ENCODE measurements at places on chromosomes 13 and 19.
A peak's percentile ranks its signal among the peaks of the same experiment; 100 is the strongest.

GRCh38 chr19:27993619-27994570 lies 1219.1 kb downstream of the UQCRFS1 start:
- no peak overlapping the region for H3K27ac ChIP-seq
- H3K27me3 ChIP-seq, result no peaks in the 10 kb centered on the region
- H3K4me3 ChIP-seq, result no peak overlapping the region
- no peaks in the 10 kb centered on the region for H3K4me1 ChIP-seq
- DNase-seq, result no peak
- H3K36me3 ChIP-seq, result no peaks in the 10 kb centered on the region

GRCh38 chr19:7063339-7063738 lies 4.9 kb upstream of the MBD3L3 start:
- no peak for DNase-seq
- no peaks in the 10 kb centered on the region for H3K4me1 ChIP-seq
- H3K4me3 ChIP-seq, result no peak overlapping the region
- no peak overlapping the region for H3K27ac ChIP-seq

GRCh38 chr13:110030394-110030928 lies 244.1 kb upstream of the IRS2 start:
- DNase-seq, result no peak
- H3K36me3 ChIP-seq, result no peaks in the 10 kb centered on the region
- H3K4me1 ChIP-seq, result no peaks in the 10 kb centered on the region
- H3K4me3 ChIP-seq, result no peak overlapping the region
- no peak overlapping the region for H3K27ac ChIP-seq

DNA sequence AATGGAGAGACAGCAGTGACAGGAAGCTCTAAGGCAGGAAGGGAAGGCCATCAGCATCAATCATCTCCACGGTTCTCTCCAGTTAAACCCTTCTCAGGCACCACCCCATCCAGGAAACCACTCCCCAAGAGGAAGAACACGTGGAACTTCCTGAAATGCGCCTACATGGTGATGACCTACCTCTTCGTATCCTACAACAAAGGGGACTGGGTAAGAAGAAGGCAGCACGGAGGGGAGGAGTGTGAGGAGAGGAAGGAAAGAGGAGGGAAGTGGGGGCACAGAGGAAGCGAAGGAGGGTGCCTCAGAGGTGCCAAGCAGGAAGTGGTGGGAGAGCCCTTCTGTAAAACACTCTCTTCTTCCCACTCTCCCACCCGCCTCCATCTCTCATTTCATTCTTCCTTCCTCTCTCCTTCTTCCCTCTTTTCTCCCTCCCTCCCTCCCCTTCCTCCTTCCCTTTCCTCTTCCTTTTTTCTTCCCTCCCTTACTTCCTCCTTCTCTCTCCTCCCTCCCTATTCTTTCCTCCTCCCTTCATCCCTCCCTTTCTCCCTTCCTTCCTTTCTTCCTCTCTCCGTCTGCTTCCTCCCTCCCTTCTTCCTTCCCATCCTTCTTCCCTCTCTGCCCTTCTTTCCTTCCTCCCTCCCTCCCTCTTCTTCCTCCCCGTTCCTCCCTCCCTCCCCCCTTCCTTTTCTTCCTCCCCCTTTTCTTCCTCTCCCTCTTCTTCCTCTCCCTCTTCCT lies 12.6 kb downstream of the ZSCAN5A start:
- no peaks in the 10 kb centered on the region for H3K36me3 ChIP-seq
- no peaks in the 10 kb centered on the region for H3K27me3 ChIP-seq
- no peak for DNase-seq
- H3K4me3 ChIP-seq, result no peak overlapping the region
- H3K4me1 ChIP-seq, result no peaks in the 10 kb centered on the region
- H3K27ac ChIP-seq, result no peak overlapping the region

DNA sequence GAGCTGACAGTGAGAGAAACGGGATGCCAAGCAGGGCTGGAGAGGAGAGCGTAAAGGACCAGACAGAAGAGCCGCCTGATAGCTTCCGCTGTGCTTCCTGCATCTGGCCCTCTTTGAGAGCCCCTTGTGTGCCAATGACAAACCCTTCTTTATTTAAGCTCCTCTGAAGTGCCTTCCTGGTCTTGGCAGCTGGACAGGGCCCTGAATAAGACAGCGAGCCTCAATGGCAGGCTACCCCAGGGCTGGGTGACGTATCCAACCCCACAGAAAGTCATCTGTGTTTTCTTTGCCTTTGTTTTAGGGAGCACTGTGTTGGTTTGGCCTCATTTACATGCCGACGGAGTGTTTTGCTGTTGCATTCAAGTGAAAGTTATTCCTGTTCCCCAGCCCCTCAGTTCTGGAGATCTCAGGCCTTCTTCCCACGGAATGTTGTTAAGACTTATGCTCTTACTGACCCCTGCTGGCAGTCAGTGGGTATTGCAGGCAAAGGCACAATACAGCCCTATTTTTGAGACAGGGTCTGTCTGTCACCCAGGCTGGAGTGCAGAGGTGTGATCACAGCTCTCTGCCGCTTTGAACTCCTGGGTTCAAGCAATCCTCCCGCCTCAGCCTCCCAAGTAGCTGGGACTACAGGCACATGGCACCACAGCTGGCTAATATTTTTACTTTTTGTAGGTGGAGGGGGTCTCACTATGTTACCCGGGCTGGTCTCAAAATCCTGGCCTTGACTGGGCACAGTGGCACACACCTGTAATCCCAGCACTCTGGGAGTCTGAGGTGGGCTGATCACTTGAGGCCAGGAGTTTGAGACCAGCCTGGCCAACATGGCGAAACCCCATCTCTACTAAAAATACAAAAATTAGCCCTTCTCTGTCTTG lies 16.8 kb downstream of the CCL25 start:
- no peaks in the 10 kb centered on the region for H3K27me3 ChIP-seq
- no peak overlapping the region for H3K27ac ChIP-seq
- H3K4me1 ChIP-seq, result no peaks in the 10 kb centered on the region
- H3K4me3 ChIP-seq, result no peak overlapping the region
- no peaks in the 10 kb centered on the region for H3K36me3 ChIP-seq

DNA sequence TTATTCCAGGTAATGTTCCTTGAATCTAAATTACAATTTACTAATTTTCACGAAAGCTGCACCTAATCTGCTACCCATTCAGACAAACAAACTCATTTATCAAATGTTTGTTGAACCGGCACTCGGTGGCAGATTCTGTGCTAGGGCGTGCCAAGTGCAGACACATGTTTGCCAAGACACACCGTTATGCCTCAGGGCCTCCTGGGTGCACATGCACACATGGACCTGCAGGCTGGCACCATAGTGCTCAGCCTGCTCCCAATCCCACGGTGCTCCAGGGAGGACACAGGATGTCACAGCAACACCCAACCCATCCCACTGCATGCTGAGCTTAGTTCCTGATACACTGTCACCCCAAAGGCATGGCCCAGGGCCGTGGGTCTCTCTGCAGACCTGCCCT lies 7.7 kb downstream of the SCGB2B2 start:
- peaks cover 13% of the 10 kb centered on the region for H3K4me1 ChIP-seq
- DNase-seq, result no peak
- H3K36me3 ChIP-seq, result no peaks in the 10 kb centered on the region

DNA sequence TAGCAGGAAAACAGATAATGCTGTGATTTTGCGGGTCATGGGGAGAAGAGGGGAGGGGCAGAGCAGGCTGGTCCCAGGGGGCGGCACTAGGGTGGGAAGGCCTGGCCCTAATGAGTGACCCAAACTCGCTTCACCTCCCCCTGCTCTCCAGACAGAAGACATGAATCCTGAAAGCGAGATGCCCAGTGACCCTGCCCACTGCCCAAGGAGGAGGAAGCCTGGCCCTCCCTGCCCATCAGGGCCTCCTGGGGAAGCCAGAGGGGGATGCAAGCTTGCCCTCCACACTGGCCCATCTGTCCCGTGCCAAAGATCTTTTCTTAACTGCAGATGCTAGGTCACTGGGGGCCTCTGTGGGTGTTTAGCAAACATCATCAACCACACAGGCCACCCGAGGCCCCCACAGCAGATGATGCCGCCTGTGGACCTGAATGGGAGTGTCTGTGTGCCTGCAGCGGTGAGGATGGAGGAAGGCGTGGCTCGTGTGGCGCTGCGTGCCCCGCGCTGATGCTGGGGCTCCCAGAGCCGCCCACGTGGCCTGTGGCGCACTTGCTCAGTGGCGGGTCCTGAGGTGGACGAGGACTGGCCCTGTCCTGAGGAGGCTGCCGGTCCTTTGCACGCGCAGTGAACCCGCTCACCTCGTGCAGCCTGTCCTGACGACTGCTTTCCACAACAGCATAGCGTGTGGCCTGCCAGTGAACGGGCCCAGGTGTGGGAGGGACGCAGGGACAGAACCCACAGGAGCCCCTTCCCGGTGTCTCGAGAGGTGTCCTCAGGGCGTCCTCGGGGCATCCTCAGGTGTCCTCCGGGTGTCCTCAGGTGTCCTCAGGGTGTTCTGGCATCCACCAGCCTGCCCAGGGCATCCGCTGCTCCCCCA lies 80.5 kb upstream of the MCF2L start:
- DNase-seq, result no peak
- no peak overlapping the region for H3K4me3 ChIP-seq
- H3K36me3 ChIP-seq, result no peaks in the 10 kb centered on the region
- no peak overlapping the region for H3K27ac ChIP-seq
- H3K4me1 ChIP-seq, result peaks cover 6% of the 10 kb centered on the region
- peaks cover 32% of the 10 kb centered on the region for H3K27me3 ChIP-seq

DNA sequence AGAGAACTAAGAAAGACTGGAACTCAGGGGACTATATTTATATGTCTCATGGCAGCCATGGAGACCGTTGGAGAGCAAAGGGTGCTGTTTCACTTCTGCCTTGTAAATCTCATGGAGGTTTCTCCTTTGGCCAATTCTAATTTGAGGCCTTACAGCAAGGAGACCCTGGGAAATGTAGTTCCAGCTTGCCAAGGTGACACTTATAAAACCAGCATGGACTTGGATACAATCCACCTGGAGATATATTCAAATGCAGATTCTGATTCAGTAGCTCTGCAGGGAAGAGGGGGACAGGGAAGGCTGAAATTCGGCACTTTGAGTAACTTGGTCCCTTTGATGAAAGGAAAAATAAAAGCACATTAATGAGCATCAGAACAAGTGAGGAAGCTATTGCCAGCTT lies 90.0 kb downstream of the OXGR1 start:
- no peak overlapping the region for H3K27ac ChIP-seq
- H3K4me3 ChIP-seq, result no peak overlapping the region
- no peaks in the 10 kb centered on the region for H3K36me3 ChIP-seq
- no peaks in the 10 kb centered on the region for H3K27me3 ChIP-seq
- H3K4me1 ChIP-seq, result no peaks in the 10 kb centered on the region
- no peak for DNase-seq

DNA sequence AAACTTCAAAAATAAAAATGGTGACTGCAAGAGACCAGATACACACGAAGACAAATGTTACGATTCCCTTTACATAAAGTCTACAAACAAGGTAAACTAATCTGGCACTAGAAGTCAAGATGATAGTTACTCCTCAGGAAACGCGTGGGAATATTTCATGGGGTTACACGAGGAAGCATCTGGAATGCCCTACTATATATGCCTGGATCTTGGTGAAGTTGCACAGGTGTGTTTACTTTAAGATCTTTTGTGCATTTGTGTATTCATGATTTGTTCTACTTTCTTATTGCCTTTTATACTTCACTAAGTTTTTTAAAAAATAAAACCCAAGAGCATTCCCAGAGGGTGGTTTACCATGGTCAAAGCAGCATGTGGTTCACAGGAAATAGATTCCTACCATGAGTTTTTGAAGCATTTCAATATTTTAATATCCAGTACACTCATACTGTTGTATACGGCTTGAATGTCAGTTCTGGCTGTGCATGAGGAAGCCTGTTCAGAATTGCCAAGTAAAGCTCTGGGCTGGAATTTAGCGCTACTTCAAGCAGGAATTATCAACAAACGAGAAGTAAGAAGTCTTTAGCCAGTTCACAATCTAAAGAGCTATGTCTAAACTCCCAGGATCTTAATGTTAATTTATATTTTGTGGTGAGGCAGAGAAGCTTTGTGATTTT lies 239.8 kb upstream of the KLHL1 start:
- H3K4me3 ChIP-seq, result no peak overlapping the region
- no peak for DNase-seq
- no peak overlapping the region for H3K27ac ChIP-seq
- H3K27me3 ChIP-seq, result no peaks in the 10 kb centered on the region

- H3K4me1 ChIP-seq, result no peaks in the 10 kb centered on the region
- H3K4me3 ChIP-seq, result no peak overlapping the region
- H3K27ac ChIP-seq, result no peak overlapping the region
- peaks cover 12% of the 10 kb centered on the region for H3K36me3 ChIP-seq
These were observed 57.2 kb upstream of the C1QTNF9 start for GRCh38 chr13:24252136-24252535.

GRCh38 chr19:31583148-31583547 lies 233.9 kb upstream of the TSHZ3 start:
- no peak overlapping the region for H3K27ac ChIP-seq
- no peak overlapping the region for H3K4me3 ChIP-seq
- DNase-seq, result no peak
- H3K36me3 ChIP-seq, result no peaks in the 10 kb centered on the region
- no peaks in the 10 kb centered on the region for H3K27me3 ChIP-seq

DNA sequence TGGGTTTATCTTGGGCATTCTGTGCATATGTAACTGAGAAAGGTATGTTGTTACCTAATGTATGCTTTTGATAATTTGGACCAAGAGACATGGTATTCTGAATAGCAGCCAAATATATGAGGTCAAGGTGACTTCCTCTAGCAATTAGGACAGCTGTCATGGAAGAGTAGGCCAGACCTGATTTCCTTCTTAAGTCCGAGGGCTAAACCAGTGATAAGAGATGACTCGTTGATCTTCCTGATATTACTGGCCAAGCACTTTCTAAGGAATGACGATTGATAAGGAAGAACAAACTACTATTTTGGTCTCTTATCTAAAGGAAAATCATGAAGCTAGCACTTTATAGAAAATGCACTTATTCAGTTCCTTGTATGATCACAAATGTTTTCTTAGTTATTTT lies 42.7 kb downstream of the ARHGAP35 start:
- peaks cover 42% of the 10 kb centered on the region for H3K4me1 ChIP-seq
- no peak for DNase-seq
- H3K36me3 ChIP-seq, result peaks cover 12% of the 10 kb centered on the region
- no peak overlapping the region for H3K27ac ChIP-seq
- H3K27me3 ChIP-seq, result no peaks in the 10 kb centered on the region
- H3K4me3 ChIP-seq, result no peak overlapping the region

DNA sequence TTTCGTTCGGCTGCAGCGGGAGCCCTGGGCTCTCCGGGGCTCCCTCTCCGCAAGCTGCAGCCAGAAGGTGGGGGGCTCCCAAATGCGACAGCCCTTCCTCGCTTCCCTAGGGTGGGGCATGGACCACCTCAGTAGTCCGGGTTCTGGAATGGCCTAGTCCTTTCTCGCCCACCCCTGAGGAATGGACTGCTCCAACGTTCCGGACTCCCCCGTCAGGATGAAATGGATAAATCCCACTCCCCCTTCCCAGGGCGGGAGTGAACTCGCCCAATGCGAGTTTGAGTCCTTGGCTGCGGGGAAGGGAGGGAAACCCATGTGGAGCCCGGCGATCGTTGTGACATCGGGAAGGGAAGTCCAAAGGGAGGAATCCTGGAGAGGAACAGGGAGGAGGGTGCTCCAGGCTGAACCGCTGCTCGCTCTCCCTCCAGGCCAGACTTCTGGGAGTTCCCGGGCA lies 5.5 kb downstream of the HRC start:
- no peaks in the 10 kb centered on the region for H3K36me3 ChIP-seq
- H3K4me1 ChIP-seq, result peaks cover 45% of the 10 kb centered on the region
- no peak overlapping the region for H3K27ac ChIP-seq
- DNase-seq, result peak; percentile 80
- H3K27me3 ChIP-seq, result no peaks in the 10 kb centered on the region
- H3K4me3 ChIP-seq, result peak overlapping the region; percentile 51

GRCh38 chr19:13013649-13014048 lies 18.4 kb downstream of the NFIX start:
- DNase-seq, result no peak
- H3K4me3 ChIP-seq, result peak overlapping the region; percentile 38
- no peaks in the 10 kb centered on the region for H3K36me3 ChIP-seq
